Astrocyte (in vitro differentiated cells and primary cell): ENCODE measurements at places on chromosomes 1 and 21. TPM values are rescaled to one million over a fixed set of nuclear protein-coding genes. Genes with fewer than 3 reads are reported as not detected.

- DNase-seq = no peak
Observed at GRCh38 chr1:94797291-94797690, 22.9 kb upstream of the SLC44A3 start.

- no peak for DNase-seq
Observed at GRCh38 chr1:205445646-205445935, 10.3 kb downstream of the BLACAT1 start.

GRCh38 chr1:65681096-65681495 lies 111.6 kb upstream of the PDE4B start:
- peak; percentile 55 for DNase-seq

DNA sequence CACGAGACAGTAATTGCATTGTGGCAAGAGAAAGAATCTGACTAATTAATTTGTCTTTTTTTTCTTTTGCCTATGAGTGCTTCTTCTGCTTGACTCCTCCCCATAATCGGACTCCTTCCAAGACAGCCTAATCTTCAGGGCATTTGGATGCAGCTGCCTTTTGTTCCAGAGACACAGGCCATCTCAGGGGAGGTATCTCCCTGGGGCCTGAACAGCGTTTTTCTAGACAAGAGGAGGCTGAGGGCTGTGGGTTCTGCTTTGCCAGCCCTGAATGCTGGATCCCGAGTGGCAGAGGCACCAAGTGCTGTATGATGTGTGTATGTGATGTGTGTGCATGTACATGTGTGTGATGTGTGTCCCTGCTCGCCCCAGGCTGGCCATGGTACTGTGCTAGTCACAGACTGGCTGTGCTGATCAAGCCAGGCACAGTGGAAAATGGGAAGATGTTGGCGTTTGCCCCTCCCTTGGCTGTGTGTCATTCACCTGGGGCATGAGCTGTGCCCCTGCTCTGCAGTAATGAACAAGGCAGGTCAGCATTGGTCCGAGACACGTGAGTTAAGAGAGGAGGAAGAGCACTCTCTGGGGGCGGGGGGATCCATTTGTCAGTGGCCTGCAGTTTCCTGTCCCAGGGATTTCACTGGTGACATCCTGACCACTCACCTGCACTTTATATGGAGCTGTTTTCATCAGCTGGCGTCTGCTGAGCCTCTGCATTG lies 77.2 kb downstream of the ADARB1 start:
- no peak for DNase-seq

- no peak for DNase-seq
Observed at GRCh38 chr1:42340093-42340492, 5.1 kb upstream of the FOXJ3 start.

DNA sequence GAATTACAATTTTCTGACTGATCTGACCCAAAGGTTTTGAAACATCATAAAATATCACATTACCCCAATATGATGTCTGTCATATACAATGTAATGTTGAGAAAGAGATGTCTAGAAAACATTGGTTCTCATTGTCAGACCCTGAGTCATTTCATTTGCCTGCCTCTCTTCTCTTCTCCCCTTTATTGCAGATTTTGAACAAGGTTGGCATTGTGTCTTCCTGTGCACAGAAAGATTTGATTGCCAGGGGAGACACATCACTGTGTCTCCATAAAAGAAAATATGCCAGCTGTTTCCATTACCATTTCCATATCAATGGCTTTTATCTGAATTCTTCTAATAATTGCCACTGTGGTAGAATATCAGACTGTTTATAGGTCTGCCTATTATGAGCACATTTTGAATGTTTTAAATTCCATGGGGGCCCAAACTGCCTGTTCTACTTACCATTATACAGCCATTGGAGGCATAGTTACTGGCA lies 65.6 kb downstream of the IFI44 start:
- peak; percentile 18 for DNase-seq

GRCh38 chr1:44973645-44974044 lies 12.8 kb downstream of the EIF2B3 start:
- no peak for DNase-seq

GRCh38 chr1:66563094-66563800 lies 29.3 kb downstream of the SGIP1 start:
- DNase-seq = peak; percentile 90

GRCh38 chr1:20403423-20404145 lies 82.4 kb downstream of the CAMK2N1 start:
- DNase-seq = no peak

- DNase-seq = peak; percentile 9
Observed at GRCh38 chr1:115980998-115981993, 5.0 kb downstream of the SLC22A15 start.

GRCh38 chr1:24862775-24863483 lies 67.1 kb downstream of the RUNX3 start:
- DNase-seq = no peak

DNA sequence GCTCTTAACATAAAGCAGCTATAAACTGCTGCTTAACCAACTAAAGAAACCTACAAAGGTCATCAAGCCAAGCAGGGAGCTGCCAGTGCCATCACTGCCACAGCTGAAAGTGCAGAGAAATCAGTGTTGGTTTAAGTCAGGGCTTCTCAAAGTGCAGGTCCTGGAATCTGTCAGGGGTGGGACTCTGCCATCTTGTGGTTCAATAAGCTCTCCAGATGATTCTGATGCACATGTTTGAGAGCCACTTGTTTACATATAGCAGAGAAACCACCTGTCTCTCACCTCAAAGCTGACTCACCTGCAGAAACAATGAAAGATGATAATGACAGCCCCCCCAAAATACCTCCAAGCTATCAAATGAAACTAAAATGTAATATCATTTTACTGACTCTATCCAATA lies 49.3 kb downstream of the SH3GLB1 start:
- no peak for DNase-seq

GRCh38 chr1:225660544-225660946 lies 7.6 kb upstream of the ENAH start:
- no peak for DNase-seq

DNA sequence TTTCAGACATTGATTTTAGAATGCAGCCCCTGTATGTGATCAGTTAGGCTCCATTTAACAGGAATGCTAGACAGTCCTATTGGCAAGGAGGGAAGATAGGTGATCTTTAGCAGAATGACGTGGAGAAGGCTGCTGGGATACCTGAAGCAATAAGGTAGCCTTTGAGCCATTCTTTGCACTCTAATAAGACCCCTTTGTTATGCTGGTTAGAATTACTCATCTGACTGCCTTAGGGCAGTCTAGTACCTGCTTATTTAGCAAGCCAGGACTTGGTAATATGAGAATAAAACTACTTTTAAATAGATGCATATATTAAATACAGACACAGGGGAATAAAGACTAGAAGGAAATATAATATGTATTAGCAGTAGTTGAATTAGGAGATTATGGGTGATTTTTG lies 29.1 kb downstream of the NGF start:
- no peak for DNase-seq

DNA sequence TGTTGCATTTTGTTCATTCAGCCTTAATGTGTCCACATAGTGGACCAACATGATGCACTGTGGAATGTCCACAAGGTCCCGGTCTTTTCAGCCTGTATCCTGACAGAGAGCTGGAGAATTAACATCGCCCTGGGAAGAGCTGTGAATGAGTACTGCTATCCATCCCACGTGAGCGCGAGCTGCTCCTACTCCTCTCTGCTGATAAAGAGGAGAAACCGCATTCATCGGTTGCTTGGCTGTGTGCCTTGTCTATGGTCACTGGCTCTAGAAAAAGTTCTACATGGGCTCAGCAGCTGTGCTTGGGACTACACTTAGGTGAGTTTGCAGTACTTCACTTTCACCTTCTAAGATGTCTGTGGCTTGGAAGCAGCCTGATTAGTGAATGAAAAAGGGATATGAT lies 31.1 kb upstream of the IGSF5 start:
- DNase-seq = no peak

KCNA2 gene
- total RNA-seq = 0.57 and 1.0 TPM in 2 replicates

GBP4 gene
- total RNA-seq = 0.32 and 0.34 TPM in 2 replicates
